Activated CD4-positive, alpha-beta T cell treated with anti-CD3 and anti-CD28 coated beads, Interleukin-2, amount 50 U/mL, for 4 hours (primary cell): ENCODE measurements at places on chromosomes 7 and 10.

GRCh38 chr10:100174699-100175677 is 10.8 kb downstream of the ERLIN1 start:
- DNase-seq = no peak

- DNase-seq = no peak
Observed at GRCh38 chr7:70589590-70589989, 542.4 kb upstream of the GALNT17 start.

DNA sequence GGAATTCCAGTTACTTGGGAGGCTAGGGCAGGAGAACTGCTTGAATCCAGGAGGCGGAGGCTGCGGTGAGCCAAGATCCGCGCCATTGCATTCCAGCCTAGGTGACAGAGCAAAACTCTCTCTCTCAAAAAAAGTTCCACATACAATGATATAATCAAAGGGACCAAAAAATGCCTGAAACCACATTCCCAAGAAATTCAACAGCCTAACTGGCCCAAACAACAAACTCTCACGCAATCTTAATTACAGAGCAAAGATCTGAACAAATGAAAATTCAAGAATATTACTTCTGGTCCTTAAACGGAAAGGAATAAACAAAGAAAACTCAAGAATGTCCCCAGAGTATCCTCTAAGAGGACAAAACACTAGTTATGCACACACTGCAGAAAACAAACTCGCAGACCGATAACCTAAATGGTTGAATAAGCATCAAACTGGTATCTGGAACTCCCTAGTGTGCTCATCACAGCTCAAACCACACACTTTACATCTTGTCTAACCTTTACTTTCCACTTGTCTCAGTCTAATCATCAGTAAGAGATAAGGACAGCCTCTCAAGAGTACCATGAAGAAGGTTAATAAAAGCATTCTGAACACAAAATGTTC is 3.7 kb downstream of the OGA start:
- DNase-seq = no peak

DNA sequence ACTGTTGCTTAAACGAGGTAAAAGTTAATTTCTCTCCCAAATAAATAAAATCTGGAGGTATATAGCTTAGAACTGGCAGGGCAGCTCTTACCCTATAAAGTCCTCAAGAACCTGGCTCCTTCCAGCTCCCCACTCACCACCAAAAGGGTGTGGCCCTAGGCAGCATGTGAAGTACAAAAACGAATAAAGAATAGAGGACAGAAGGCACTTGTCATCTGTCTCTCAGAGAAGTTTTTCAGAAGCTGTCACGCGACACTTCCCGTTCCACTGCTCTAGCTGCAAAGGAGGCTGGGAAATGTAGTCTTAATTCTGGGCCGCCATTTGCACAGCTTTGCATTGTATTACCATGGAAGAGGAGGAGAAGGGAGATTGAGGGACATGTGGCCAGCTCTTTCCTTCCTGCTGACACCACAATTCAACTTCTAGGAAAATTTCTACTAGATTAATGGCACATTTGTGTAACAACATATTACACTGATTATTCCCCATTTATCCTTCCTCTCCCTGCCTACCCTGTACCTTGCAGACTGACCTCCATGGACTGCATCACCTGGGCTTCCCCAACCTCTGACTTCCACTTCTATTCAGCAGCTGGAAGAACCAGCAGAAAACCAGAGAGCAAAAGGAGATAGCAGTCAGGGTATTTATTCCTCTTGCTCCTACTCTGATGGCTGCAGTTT is 62.2 kb downstream of the CCDC71L start:
- DNase-seq = peak; percentile 55

GRCh38 chr10:34587002-34587679 is 228.0 kb downstream of the PARD3 start:
- DNase-seq = no peak

DNA sequence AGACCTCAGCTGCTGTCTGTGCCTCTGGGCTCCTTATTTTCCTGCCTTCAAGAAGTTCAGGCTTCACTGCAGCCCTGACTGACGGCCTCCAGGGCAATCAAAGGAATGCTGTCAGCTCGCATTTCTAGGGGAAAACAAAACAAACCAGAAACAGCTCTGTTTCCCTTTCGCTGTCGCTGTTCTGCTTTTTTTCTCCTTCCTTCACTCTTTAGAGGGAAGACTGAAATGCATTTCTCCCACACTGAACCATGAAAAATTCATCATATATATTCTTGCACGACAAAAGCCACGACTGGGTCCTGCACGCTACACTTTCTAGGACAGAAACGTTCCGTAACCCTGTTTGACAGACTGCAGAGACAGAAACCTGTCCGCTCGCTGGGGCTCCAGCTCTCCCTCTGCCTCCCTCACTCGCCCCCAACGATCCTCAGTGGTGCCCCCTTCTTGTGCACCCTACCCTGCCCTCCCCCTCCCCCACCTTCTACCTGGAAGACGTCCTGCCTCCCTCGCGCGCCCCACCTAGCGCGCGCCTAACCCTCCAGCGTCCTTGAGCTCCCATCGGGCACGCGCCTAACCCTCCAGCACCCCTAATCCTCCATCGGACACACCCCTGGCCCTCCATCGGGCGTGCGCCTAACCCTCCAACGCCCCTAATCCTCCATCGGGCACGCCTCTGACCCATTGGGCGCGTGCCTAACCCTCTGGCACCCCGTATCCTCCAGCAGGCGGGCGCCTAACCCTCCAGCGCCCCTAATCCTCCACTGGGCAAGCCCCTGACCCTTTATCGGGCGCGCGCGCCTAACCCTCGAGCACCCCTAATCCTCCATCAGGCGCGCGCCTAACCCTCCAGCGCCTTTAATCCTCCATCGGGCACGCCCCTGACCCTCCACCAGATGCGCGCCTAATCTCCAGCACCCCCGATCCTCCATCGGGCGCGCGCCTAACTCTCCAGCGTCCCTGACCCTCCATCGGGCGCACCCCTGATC is 37.1 kb downstream of the SVOPL start:
- no peak for DNase-seq

DNA sequence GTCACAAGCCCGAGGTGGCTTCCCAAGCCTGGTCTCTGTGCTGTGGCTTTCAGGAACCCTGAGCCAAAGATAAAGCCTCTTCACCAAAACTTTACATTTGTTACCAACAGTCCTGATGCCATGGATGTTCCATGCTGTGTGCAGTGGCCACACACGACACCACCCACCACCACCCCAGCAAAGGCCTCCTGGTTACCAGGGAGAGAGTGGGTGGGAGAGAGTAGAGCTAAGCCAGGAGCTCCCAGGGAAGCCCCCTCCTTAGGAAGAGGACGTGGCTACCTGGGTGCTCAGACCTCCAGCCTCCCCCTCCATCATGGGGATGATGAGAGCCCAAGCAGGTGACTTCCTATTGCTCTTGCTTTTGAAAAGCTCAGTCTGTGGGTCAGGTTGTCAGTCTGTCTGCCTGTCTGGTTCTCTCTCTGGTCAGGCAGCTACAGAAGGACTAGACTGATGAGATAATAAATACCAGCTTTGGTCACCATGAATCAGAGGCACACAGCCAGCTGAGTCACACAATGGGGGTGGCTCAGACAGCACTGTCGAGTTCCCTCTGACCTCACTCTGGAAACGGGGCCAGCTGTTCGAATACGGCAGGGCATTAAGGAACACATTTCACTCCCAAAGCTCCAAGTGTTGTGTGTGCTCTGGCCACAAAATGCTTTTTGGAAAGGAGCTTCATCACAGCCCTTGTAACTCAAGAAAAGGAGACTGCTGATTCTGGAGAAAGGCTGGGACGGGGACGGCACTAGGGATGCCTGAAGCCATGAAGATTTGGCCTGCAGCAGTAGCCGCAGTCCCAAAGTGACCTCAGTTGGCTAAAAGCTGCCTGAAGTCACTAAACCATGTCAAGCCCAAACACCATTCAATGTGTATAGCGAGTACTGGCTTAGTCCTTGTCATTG is 166.0 kb downstream of the FANK1 start:
- DNase-seq = no peak

GRCh38 chr7:87204933-87205332 is 14.6 kb downstream of the TMEM243 start:
- DNase-seq = no peak

- no peak for DNase-seq
Observed at GRCh38 chr10:71621231-71622153, 98.1 kb downstream of the C10orf105 start.

- DNase-seq = no peak
Observed at GRCh38 chr7:30657131-30657530, 25.1 kb downstream of the CRHR2 start.

GRCh38 chr7:39248692-39249090 is 271.0 kb downstream of the POU6F2 start:
- DNase-seq = no peak

DNA sequence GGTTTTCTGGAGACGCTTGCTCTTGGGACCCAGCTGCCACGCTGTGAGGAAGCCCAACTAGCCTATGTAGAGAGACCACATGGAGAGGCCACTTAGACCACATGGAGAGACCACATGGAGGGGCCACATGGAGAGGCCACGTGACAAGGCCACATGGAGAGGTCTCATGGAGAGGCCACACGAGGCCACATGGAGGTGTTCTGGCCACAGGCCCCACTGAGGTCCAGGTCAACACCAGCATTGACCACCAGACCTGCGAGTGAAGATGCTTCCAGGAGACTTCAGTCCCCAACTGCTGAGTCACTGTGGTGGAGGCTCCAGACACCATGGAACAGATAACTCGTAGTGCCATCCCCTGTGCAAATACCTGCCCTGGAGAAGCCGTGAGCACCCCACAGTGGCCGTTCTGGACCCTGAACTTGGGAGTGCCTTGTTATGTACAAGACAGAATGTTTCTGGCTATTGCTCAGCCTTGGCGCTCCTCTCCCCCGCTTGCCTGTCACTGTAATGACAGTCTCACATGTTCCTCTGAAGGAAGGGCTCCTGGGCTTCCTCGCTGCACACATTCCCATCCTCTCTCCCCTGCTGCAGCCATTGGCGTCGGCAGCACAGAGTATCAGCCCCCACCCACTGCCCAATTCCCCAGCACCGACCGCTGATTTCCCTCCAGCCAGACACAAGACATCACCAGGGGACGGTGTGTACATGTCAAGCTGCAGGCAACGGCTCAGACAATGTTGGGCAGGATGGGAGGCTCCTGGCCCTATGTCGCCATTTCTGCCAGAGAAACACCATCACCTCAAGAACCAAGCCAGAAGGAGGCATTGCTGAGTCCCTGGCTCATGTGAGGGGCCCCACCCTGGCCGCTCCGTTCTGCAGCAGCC is 49.0 kb upstream of the TNRC18 start:
- DNase-seq = no peak

- DNase-seq = no peak
Observed at GRCh38 chr7:24685708-24686107, 71.6 kb downstream of the GSDME start.
